Thymus (tissue), 14 donors: ENCODE measurements at places on chromosomes 7 and 10.
A peak's percentile ranks its signal among the peaks of the same experiment; 100 is the strongest.

- peak; percentile 13 for DNase-seq
Measured at GRCh38 chr7:87059525-87060287, at the start of gene ELAPOR2. TSS of gene ELAPOR2 (minus strand) at chr7:87059654. CDS start at chr7:87059513, 141 bp downstream.

GRCh38 chr7:113083132-113083815, 3.4 kb downstream of the GPR85 start:
- DNase-seq, result no peak

DNA sequence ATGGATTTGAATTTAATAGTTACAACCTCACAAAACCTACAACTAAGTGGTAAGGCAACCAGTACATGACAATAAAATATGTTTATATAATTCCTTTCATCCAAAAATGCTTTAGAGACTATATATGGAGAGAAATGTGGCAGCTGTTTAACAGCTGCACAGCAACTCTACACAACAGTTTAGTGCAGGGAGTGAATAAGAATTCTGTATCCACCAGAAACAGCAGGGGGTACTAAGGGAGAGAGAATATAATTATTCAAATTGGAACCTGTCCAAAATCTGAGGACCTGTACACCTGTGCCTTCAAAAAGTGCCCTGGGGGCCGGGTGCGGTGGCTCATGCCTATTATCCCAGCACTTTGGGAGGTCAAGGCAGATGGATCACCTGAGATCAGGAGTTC, 49.6 kb downstream of the POLL start:
- DNase-seq, result no peak

DNA sequence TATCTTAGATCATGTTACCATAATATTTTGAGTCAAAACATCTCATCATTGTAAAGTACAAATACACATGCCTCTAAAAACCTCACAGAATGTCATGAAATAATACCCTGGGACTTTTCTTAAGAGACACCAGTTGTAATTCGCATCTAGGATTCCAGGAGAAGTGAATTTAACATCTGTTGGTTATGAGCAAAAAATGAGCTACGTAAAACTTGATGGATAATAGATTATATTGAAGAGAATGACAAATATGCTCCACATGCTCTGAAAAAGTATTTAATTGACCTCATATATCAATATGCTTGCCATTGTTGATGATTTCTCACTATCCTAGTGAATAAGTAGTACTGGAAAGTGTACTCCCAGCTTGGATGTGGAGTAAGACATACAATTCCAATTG, 227.0 kb downstream of the BBS9 start:
- DNase-seq, result no peak

GRCh38 chr10:65416094-65416493, 1509.7 kb upstream of the LRRTM3 start:
- DNase-seq, result no peak

DNA sequence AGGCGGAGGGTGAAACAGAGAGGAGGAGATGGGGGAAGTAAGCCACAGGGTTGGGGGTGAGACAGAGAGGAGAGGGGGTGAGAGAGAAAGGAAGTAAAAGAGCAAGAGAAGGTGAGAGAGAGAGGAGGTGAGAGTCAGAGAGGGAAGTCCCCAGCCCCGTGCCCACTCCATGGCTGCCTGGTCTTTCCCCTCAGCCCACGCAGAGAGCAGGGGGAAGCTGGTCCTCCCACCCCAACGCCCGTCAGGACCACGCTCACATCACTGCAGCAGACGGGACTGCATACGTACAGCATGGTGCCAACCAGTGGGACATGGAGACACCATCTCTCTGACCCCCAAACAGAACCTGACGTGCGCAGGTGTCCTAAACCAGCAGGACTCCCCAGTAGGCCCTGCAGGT, 12.1 kb upstream of the PDGFA start:
- no peak for DNase-seq

GRCh38 chr7:70622936-70623335, 509.0 kb upstream of the GALNT17 start:
- no peak for DNase-seq
